Activated CD8-positive, alpha-beta memory T cell treated with anti-CD3 and anti-CD28 coated beads, Interleukin-2, amount 50 U/mL, for 4 hours (primary cell): ENCODE measurements at places on chromosomes 4 and X.

DNA sequence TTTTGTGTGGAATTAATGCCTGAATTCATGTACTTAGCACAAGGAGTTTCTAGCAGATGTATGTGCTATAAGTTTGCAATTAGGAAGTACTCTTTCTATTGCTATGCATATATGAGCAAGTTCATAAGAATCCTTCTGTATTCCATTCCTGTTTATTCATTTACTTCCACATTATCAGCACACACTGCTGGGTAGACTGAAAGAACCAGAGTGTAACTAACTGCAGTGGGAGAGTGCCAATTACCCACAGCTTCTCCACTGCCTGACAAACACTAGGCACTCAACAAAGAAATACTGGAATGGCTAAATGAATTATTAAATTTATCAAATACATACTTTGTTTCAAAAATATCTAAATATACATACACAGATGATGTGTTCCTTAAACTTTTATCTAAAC, 219.6 kb downstream of the CAMK2D start:
- no peak for DNase-seq

DNA sequence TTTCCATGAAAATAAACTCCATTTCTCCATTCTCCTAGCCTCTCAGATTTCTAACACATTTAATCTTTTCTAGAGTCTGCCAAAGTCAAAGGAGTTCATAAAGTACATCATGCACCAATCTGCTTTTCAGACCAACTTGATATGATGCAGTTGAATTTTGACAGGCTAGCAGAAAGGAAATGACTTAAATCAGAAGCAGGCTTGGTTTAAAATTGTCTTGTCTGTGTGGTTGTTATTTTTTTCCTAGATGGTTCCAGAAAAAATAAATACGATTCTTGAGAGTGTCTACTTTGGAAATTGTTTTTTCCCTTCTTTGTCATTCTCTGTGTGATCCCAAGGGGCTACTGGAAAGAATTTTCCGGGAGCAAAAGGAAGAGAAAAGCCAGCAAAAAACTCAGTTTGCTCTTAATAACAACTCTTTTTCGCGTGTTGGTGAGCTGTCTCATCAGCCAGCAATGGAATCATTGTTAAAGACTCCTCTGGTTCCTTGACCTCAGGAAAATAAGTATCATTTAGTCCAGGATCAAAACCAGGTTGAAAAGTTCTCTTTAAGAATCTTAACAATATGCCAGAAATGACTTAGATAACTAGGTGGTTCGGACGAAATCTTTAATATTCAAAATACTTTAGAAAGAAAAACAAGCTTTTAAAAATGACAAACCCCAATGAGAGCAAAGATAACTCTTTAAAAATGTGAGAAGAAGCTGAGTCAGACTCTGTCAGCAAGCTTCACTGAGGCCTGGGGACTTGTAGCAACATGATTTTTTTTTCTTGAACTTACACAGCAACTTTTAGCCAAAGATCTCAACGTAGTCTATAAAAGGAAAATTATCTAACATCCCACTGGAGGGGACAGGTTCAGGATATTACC, 49.7 kb upstream of the GAB1 start:
- no peak for DNase-seq

- DNase-seq = no peak
Measured at GRCh38 chr4:13888112-13888511, 260.6 kb upstream of the BOD1L1 start.

- DNase-seq = no peak
Measured at GRCh38 chr4:179503976-179504375, 2061.7 kb upstream of the AGA start.

GRCh38 chrX:115449742-115450141, 111.2 kb upstream of the PLS3 start:
- DNase-seq = no peak

- DNase-seq = peak; percentile 6
Measured at GRCh38 chr4:1593881-1594345, 90.2 kb downstream of the FAM53A start.

DNA sequence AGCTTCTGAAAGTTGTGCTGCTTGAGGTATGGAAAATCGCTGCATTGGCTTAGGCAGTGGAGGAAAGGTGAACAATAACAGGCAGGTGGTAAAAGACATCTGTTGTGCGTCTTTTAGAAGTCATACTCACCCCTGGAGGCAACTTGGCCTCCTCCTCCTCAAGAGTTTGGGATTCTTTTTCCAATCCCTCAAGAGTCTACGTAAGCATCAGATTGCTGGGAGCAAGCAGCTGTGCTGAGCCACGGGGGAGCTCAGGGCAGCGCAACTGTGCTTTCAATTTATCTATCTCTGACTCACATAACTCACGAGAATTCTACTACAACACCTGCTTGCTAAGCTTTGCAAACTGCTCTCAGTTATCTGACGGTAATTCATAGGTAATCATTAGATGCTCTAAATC, 6.4 kb upstream of the RBMX2 start:
- DNase-seq = no peak

DNA sequence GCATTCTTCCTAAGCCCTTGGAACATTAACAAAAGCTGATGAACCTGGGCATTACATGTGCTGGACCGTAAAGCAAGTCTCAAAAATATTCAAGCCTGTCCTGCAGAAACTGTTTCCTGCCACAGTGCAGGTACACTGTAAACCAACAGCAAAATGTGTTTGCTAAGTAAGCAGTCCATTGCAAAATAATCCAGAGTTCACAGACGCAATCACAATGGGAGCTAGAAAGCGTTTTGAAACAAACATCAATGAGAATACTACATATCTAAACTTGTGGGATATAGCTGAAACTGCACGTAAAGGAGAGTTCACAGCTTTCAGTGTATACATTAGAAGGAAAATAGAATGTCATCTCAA, 61.6 kb downstream of the RGS12 start:
- DNase-seq = no peak

- no peak for DNase-seq
Measured at GRCh38 chr4:183504930-183505610, at the start of gene ING2. ING2 (plus strand) TSS chr4:183505058; CDS start chr4:183505196, 138 bp downstream.

DNA sequence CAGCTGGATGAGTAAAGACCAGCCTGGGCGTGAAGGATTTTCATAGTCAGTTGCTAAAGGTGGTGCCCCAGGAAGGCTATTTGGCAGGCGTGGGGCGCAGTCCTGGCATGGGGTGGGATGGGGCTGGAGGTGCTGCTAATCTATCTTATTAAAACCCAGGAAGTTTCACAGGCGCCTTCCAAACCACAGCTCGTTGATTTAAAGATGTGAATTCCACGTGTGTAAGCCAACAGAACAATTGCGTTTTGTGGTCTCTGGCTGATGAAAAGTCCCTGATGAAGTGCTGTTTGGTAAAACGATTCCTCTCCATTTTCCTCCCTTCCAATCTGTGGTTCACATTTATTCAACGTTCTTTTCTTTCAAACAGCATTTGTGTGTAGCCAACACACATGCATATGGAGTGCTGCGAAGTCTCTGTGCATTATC, 105.0 kb downstream of the TBL1X start:
- DNase-seq = no peak

DNA sequence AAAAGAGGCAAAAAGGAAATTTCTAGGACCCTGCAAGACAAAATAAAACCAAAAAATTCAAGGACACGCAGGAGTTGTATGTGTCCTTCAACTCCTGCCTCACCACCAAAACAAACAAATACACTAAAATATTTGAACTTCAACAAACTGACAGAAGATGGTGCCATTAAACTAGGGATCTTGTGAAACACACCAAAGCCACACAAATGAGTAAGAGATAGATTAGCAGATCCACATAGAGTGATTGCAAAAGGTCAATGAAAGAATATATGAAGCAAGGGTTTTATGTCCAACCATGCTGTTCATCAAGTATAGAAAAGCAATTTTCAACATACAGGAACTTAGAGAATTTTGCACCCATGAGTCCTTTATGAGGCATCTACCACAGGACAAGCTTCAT, 40.1 kb upstream of the SCML1 start:
- DNase-seq = no peak

DNA sequence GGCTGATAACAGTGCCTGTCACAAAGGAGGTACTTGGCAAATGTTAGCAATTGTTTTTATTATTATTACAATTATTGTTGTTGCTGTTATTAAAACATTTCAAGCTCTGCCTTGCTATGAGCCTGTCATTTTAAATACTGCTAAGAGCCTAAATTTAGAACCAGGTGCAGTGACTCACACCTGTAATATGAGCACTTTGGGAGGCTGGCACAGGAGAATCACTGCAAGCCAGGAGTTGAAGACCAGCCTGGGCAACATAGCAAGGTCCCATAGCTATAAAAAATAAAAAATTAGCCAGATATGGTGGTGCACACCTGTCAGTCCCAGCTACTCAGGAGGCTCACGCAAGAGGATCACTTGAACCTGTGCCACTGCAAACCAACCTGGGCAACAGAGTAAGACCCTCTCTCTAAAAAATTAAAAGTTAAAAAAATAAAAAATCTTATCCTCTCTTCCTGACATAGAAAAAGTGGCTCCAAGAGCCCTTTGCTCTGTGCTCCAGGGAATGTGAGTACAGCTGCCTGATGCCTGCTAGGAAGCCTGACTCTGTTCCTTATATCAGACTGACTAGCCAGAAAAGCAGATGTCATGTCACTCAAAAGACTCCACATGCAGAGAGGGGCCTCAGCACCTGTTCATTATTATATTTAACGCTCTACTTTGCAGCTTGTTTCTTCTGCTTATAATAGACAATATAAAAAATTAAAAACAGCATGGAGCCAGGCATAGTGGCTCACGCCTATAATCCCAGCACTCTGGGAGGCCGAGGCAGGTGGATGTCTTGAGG, 234.0 kb downstream of the OPHN1 start:
- no peak for DNase-seq

- DNase-seq = no peak
Measured at GRCh38 chr4:173418639-173419038, 19.7 kb upstream of the SCRG1 start.

DNA sequence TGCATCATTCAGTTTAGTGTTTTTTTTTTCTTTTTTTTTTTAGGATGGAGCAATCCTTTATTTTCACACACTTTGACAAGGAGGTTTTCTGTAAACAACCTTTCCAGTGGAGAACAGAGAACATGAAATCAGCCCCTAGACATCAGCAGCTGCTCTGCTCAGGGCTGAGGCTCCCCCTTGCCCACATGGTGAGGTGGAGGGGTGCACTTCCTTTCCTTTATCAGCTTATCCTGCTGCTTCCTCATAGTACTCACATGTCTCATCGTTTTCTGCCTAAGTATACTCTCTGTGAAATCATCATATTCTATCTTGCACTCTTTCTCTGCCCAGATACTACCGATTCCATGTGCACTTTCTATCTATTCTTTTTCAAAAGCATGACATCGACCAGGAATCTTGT, 47.6 kb upstream of the PRSS12 start:
- DNase-seq = no peak

DNA sequence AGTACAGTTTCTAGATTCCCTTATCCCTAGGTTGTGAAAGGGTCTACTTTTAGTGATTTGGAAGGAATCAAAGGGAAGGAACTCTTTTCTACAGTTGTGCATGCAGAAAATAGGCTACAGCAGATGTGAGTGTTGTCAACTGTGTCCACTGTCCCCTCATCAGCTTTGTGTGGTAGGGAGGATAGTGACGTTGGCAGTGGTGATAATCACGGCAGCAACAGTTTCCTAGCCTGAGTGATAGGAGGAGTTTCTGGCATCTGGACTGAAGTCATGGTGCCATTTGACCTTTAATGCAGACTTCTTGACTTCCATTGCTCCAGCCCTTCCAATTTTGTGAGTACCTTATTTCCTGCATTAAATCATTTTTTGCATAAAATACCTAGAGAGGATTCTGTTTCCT, 39.3 kb downstream of the SRPX start:
- DNase-seq = no peak

DNA sequence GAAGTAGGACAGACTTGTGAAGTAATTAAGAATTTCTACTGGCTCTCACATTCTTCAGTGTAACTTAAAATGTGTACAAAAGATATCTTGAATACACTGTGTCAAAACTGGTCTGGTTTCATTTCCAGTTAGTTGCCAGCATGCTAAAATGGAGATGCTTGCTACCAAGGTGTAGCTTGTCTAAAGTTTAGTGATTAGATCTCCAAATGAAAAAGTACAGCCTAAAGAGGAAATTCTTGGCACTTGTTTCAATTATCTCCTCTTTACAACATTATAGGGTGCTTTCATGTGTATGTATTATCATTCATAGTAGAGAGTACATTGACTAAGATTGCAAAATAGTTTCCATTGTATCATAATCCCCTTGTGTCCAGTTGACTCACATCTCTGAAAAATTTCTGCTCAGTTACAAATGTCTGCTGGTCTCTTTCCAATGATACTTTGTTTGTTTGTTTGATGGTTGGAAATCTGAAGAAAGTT, 97.3 kb upstream of the SPRY1 start:
- no peak for DNase-seq

- DNase-seq = no peak
Measured at GRCh38 chr4:113555868-113556267, 205.7 kb downstream of the CAMK2D start.

DNA sequence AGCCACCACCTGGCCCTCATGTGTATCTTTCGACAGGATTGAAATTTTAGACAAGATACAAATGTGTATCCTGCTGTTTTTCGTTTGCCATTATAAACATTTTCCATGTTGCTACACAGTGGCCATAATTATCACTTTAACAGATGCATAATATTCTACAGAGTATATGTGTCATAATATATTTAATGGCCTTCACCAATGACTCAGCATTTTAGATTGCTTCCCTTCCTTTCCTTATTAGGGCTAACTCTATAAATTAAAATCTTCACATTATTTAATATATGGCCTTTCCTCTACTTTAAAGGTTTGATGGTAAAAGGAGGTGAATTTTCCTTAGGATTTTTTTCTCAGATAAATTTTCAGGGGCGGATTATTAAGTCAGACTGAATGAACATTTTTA, 97.4 kb downstream of the HS6ST2 start:
- no peak for DNase-seq

GRCh38 chr4:89173336-89174090, 62.2 kb downstream of the TIGD2 start:
- DNase-seq = no peak

GRCh38 chr4:51884055-51884454, 41.1 kb downstream of the DCUN1D4 start:
- no peak for DNase-seq

DNA sequence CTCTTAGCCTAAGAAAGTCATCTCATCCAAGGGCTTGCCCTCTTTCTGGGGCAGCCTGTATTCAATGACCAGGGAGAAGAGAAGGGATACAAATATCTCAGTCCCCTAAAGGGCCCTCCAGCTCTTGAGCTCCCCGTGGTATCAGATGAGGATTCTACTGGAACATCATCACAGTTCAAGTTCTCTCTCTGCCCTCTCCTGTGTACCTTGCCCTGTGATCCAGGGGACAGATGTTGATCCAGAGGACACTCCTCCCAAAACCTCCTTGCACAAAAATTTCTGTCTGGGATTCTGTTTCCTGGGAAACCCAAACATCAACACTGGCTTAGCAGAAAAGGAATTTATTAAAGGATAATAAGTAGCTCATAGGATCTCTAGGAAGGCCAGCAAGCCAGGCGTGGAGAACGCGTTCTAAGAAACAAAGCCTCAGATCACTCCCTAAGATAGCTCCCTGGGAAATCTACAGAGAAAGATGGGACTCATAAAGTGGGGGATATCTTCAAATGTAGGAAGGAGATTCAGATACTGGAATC, 296.3 kb upstream of the KLF3 start:
- no peak for DNase-seq
